ENCODE measurements at places on chromosomes 13 and 19.

- DNase-seq: no peak
Measured at GRCh38 chr13:28379371-28380083, 115.4 kb downstream of the FLT1 start.

DNA sequence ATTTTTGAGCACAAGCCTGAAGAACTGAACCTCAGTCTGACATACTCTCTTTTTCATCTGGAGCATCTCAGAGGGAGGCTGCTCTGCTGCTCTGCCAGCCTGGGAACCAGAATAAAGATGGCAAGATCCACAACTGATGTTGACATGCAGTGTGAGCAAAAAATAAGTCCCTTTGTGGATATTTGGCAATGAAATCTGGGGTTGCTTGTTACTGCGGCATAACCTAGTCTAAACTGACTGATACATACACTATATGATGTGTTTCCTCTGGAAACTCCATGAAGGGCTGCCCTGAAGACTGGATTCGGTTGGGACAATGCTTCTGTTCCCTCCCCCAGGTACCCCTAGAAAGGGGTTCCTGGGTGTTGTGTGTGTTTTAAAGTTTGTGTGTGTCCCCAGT, 106.7 kb downstream of the IER2 start:
- DNase-seq: no peak

DNA sequence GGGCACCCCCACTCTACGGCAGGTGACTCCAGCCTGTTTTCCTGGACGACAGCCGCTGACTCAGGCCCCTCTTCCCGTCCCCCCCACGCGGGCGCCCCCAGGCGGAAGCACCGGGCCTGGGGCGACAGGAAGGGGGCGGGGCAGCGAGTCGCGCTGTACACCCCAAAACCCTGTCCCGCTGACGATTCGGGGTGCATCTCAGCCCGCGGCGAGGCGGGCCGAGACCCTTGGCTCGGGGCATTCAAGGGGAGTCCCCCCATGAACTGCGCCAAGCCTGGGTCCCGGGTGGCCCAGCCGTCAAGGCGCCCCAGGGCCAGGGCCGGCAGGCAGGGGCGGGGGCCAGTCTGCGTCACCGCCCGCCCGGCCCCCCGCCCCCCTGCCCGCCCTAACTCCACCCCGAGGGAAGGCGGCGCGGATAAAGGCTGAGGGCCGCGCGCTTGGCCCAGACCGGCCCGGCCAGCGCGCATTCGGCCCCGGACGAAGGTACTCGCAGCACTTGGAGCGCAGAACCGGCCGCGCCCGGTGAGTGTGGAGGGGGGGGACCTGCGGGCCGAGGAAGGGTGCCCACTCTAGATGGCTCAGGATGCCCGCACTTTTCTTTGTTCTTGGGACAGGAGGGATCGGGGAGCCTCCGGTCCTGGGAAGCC, at the start of gene MIDN:
MIDN (plus strand) TSS at position 445 of the 647 bp plus-strand sequence. CDS start 1,714 bp downstream, outside the sequence.
- DNase-seq: no peak

- DNase-seq: no peak
Measured at GRCh38 chr13:46516599-46517338, 36.2 kb upstream of the LRCH1 start.

DNA sequence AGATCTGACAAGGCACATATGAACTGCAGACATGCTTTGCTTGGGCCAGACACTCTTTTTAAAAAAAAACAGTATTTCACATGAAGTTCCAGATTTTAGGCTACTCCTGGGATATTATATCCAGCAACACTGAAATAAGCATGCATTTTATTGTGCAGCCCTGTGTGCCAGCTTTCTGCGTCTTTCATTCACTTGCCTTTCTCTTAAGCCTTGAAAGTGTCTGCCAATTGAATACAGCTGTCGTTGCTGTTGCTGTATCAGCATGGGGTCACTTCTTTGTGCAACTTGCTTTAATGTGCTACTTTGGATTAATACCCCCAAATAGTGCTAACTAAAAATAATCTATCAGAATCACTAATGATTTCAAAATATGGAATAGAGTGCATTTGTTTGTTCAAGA, 657.8 kb downstream of the SLITRK6 start:
- no peak for DNase-seq

DNA sequence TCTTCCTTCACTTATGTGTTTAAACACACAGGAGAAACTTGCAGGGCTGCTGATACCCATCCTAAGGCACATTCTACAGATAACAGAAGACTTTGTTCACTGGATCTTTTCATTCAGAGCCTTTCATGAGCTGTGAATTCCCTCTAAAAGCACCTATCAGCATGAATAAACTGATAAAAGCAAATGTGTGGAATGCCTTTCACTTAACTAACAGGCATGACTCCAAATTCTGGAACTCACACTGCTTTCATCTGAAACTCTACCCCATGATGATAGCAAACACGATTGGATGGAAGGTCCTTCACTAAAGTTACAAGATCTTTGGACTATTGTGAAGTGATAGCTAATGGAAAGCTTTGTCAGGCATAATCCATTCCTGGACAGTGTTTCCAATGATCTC, 457.3 kb downstream of the EFNB2 start:
- no peak for DNase-seq

DNA sequence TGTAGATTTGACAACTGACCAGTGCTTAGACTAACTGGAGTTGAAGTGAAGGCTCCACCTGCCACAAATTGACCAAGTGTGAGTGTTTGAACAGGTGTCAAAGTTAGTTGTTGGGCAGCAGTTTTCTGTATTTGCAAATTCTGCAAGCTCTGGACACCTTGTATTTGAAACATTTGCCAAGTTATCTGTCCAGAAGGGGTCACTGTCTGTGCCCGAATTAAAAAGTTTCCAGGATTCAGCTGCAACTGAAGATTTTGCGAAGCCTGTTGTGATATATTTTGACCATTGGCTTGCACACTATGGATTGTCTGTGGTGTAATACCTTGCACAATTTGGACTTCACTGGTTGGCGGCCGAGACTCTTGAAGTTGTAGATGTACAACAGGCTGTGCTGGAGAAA, 1690.7 kb downstream of the SLITRK5 start:
- DNase-seq: no peak

DNA sequence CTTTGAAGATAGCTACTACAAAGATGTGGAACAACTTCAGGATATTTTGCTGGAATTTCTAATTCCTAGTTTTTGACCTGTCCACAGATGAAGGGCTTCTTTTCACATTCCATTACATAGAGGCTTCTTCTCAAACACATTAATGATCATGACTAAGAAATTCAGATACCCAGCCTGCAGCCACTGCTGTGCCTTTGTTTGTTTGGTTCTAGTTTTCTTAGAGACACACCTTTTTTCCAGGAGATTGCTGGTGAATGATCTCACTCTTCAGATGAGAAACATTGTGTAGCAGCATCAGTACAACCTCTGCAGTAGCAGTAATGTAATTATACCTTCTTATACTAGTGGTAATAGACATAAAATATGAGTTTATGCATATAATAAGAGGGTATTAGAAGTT, 5.0 kb downstream of the TDRD3 start:
- DNase-seq: no peak

GRCh38 chr19:39525205-39525604, 7.4 kb downstream of the EID2B start:
- DNase-seq: no peak

- no peak for DNase-seq
Measured at GRCh38 chr13:40145139-40145538, 489.7 kb downstream of the COG6 start.

Measured in activated CD4-positive, alpha-beta T cell treated with anti-CD3 and anti-CD28 coated beads, Interleukin-2, amount 50 U/mL, for 24 hours (primary cell).